Skin of body (tissue), 3 donors: ENCODE measurements at places on chromosomes 3 and 15. TPM values are rescaled to one million over a fixed set of nuclear protein-coding genes. Genes with fewer than 3 reads are reported as not detected.

DNA sequence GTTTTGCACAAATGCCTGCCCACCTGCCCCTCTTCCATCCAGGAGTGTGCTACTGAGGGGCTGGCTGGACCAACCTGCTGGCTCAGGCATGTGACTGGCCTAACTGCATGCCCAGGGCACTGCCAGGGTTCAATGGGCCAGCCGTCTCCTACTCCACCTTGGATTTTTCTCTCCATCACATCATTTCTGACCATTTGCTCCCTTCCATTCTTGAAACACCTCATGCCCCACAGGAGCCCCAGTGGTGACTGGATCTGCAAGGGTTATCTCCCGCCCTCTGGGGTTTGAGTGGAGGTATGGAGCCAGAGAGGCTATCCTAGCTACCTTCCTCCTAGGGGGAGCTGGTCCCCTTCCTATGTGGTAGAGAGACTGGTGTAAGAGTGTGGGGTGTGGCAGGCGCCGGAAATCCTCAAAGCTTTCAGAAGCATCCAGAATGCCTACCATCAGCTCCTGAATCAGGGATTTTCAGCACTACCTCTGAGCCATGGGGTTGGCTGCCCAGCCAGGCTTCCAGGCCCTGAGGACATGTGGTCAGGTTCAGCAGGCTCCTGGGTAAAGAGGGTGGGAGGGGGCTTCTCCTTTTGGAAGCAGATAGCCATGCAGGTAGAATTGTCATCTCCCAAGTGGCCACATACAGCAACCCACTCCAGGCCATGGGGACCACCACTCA, 2.9 kb upstream of the MANF start:
- DNase-seq, result no peak

GRCh38 chr3:60064210-60065178, 1014.7 kb upstream of the CFAP20DC start:
- DNase-seq, result no peak

The EIF4E3 gene
- 11.0 TPM for total RNA-seq

GRCh38 chr3:115922681-115923347, 299.5 kb downstream of the GAP43 start:
- DNase-seq, result no peak

GRCh38 chr15:39584662-39585388, 3.9 kb downstream of the THBS1 start:
- DNase-seq, result no peak

The TTC21A gene
- 4.3 TPM for total RNA-seq

- no peak for DNase-seq
Observed at GRCh38 chr3:101868534-101869464, 19.5 kb downstream of the NFKBIZ start.

- DNase-seq, result no peak
Observed at GRCh38 chr3:197478746-197479668, 76.8 kb downstream of the BDH1 start.

- DNase-seq, result no peak
Observed at GRCh38 chr3:50534681-50535330, 31.4 kb upstream of the CACNA2D2 start.

The EOMES gene
- 0.49 TPM for total RNA-seq

DNA sequence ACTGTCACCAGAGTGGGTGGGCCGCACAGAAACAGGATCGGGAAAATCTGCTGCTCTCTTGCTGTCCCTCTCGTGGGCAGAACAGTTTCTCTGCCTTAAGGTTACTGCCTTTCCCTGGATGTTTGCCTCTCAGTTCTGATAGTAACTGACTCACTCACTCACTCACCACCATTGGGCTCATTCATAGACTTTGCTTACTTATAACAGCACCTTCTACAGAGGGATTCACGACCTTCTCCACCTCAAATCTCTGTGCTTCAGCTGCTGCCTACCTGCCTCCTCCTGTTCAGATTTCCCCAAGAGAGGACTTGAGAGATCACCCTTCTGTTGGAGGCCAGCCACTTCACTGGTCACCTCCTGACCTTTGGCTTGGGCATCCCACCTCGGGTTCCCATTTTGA, 147.7 kb upstream of the ICE2 start:
- DNase-seq, result no peak

- DNase-seq, result no peak
Observed at GRCh38 chr3:141905129-141905528, 28.7 kb downstream of the ATP1B3 start.

The RLBP1 gene
- not detected for total RNA-seq

- DNase-seq, result no peak
Observed at GRCh38 chr3:177772908-177773557, 575.8 kb upstream of the TBL1XR1 start.

- no peak for DNase-seq
Observed at GRCh38 chr3:79953591-79954101, 185.8 kb upstream of the ROBO1 start.

GRCh38 chr3:108538083-108538482, 27.7 kb upstream of the MYH15 start:
- no peak for DNase-seq

GRCh38 chr3:36380221-36381031, at the start of gene STAC:
Gene STAC, plus strand, starts transcription at chr3:36380504. Its CDS starts 140 bp downstream, at chr3:36380644.
- DNase-seq, result no peak

- DNase-seq, result no peak
Observed at GRCh38 chr3:21330293-21330692, 420.7 kb downstream of the ZNF385D start.

DNA sequence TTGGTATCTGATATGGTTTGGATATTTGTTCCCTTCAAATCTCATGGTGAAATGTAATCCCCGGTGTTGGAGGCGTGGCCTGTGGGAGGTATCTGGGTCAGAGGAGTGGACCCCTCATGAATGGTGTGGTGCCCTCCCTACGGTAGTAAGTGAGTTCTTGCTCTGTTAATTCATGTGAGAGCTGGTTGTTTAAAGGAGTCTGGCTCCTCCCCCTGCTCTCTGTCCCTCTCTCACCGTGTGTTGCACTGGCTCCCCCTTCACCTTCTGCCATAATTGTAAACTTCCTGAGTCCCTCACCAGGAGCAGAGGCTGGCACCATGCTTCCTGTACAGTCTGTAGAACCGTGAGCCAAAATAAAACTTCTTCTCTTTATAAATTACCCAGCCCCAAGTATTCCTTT, 246.9 kb upstream of the AGTR1 start:
- DNase-seq, result no peak
